ENCODE measurements at places on chromosomes 12 and 14.

DNA sequence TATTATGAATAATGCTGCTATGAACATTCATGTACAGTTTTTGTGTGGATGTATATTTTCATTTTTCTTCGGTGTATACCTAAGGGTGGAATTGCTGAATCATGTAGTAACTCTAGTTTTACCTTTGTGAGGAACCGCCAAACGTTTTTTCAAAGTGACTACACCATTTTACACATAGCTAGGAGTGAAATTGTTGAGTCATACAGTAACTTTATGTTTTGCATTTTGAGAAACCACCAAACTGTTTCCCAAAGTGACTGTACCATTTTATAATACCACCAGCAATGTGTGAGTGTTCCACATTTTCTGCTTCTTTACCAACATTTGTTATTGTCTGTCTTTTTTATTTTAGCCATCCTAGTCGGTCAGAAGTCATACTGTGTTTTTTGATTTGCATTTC, 3.1 kb upstream of the TPH2 start:
- no peak for DNase-seq

DNA sequence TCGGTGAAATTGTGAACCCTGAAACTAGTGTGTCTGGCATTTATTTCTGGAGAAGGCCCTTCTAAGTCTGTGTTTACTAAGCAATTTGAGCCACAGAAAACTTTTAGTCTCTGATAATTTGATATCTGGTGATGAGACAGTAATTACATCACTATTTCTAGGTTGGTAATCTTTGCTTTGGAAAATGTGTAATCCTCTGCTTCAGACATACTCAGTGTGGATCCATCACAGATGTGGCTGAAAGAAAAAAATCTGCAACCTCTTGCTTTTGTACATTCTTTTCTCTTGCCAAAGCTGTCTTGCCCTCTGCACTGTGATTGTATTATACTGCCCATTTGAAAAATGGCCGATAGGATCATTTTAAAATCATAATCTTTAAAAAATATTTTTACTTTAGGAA, 78.1 kb downstream of the PELI2 start:
- DNase-seq = peak; percentile 25

DNA sequence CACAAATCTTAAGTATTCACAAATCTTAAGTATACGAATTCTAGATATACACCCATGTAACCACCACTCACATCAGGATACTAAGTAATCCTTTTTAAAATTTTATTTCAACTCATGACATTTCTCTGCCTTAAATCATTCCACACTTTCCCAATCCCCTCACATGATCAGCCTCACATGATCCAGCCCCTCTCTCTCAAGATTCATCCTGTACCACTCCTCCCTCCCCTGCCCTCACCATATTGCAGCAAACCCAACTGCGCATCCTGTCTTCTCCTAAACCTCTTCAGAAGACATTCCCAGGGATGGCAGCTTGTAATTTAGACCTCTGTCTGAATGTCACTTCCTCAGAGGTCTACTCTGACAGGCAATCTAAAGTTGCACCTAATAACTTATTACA, 1.7 kb upstream of the EIF4B start:
- DNase-seq = no peak

- DNase-seq = no peak
Measured at GRCh38 chr12:49098035-49098451, 3.4 kb upstream of the DHH start.

DNA sequence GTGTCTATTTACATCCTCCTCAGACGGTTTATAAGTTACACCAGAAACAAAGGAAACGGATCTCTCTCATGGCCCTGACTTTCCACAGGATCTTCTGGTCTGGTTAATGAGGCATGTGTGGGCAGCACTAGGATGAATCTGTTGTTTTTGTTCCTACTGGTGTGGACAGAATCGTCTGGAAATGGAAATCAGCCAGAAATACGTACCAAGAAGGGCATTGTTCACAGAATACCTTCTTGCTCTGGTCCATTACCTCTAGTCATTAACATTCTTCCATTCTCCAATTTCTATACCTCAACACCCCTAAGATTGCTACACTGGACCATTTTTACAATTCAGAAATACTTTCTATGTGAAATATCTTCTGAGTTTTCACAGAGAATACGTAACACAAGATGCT, 86.0 kb downstream of the TPH2 start:
- no peak for DNase-seq

DNA sequence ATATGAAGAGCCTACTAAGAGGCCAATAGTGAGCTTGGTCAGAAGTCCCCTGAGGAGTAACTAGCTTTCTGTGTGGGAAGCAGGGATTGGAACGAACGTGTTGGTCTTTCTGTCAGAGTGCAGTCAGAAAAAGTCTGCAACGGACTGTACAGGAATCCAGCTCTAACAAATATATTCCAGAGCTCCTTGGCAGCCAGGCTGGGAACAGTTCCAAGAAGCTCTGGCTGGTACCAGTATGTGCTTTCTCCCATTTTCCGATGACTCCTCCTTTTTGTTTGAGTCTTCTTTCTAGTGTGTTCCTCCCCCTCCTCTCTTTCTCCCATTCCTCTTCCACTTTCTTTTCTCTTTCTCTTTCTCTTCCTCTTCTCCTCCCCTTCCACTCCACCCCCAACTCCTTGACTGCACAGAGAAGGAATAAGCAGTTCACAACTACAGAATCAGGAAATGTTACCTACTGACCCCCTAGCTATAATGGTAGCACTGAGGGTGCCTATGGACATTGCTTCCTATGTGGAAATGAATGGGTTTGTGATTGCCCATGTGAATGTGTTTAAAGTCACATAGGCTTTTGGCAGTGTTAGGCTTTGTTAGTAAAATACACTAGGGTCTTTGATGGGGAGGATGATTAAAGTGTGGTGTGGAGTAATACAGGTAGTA, 59.9 kb downstream of the TTLL5 start:
- DNase-seq = peak; percentile 27

DNA sequence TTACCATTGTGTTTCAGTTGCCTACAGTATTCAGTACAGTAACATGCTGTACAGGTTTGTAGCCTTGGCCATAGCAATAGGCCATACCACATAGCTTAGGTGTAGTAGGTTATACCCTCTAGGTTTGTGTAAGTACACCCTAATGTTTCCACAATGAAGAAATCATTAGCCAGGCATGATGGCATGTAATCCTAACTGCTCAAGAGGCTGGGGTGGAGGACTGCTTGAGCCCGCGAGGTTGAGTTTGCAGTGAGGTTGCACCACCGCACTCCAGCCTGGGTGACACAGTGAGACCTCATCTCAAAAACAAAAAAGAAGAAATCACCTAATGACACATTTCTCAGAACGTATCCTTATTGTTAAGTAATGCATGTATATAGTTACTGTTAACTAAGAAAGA, 63.2 kb upstream of the KTN1 start:
- DNase-seq = no peak

DNA sequence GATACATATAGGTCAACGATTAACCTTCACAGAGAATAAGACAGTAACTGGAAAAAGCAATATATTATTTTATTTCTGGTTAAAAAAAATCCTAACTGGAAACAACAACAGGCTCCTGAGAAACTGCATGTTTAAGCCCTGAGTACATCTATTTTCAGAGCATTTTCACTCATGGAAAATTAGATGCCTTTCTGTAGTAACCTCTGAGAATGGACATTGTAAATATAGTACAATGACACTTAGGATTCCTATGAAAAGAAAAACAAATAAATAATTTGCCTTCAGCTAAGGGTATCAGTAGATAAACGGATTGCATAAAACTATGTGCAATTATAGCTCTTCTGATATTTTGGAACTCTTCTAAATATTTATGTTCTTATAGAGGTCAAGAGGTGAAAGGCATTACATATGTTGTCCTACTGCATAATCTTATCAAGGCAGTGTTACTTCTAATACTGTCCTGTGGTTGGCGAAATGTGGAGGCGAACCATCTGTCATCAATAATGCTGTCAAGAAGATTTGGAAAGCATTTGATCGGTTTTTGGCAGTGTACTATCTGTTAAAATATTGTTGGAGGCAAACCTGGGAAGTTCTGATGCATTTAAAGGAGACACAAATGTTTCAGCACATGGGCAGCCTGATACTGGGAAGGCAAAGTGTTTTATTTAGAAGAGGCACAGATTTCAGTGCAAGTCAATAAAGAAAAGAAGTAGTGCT, 381.8 kb downstream of the BTG1 start:
- DNase-seq = no peak

DNA sequence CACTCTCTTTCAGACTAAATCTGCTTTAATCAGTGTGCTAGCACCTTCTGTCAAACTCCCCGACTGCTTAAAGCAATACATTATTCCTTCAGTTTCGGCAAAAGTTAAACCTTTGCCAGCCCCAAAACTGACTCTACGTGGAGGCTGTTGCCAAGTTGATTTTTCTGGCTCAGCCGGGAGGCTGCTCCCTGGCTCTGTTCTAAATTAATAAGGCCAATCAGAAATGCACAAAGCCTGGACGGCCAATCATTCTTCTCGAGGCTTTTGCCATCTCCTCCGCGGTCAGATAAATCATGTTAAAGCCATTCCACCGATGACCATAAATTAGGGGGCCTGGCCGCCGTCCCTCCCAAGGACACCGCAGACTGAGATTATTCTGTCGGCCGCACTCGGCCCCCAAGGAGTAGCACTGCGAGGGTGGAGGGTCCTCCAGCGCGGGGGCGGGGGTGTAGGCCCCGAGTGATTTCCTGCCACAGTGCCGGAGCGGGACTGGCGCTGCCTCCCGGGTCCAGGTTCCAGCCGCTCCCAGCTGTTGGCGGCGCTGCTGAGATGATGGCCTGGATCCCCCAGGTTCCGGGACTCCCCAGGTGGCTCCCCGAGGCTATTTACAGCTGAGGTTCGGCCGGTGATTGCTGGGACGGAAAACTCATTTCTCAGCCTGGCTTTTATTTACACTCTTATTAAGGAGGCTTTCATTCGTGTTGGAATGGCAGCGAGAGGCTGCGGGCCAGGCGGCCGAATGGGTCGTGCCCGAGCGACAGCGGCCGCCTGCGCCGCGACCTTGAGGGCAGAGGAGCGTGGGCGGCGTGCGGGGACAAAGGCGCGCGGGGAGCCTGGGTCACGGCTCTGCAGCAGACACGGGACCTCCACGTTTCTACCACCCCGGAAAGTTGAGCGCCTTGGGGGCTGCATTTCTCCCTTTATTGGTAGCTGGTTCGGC, 165.1 kb downstream of the MON2 start:
- DNase-seq = peak; percentile 53

DNA sequence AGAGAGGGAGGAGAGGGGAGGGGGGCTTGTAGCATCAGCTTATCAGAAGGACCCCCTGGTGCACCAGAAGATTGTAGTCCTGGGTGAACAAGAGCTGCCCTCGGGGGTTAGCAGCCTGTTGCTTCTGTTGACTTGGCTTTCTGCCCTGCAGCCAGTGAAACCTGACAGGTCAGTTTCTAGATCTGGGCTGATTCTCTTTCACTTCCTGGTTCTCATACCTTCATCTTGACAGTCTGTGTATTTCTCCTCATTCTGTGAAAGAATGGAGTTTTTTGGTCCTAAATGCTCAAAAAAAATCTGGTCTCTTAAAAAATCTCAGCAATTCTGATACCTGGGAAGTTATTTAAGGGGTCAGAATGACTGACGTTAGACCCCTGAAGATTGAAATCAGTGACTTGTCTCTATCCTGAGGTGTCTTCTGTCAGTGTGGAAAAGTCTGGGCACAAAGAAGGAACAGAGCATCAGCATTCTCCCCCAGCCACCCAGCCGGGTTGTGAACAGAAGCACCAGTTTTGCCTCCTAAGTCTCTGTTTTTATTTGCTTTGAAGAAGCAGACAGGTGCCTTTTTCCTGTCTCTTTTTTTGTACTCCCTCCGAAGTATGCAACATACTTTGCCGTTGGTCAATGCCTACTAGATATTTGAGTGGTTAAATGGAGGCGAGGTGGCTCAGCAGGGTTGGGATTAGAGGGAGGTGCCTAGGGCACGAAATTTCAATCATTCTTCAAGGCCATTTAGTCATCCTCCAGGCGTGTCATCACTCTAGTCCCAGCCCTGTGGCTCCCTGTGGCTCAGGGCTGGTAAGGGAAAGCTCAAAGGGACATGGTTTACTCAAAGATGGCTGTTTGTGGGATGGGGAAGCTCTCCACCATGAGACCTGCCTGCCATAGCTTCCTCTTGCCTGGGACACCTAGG, 24.0 kb downstream of the TTC9 start:
- DNase-seq = no peak

- DNase-seq = no peak
Measured at GRCh38 chr12:117501076-117501869, 139.8 kb upstream of the NOS1 start.

DNA sequence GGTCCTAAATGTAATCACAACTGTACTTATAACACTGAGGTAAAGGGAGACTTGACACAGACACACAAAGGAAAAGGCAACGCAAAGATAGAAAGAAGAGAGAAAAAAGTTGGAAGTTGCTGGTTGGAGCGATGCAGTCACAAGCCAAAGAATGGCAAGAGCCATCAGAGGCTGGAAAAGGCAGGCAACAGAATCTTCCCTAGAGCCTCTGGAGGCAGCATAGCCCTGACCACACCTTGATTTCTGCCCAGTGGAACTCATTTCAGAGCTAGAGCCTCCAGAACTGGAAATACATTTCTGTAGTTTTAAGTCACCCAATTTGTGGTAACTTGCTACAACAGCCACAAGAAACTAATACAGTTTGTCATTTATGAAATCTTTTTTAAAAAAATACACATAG, 89.2 kb downstream of the PUS7L start:
- no peak for DNase-seq

DNA sequence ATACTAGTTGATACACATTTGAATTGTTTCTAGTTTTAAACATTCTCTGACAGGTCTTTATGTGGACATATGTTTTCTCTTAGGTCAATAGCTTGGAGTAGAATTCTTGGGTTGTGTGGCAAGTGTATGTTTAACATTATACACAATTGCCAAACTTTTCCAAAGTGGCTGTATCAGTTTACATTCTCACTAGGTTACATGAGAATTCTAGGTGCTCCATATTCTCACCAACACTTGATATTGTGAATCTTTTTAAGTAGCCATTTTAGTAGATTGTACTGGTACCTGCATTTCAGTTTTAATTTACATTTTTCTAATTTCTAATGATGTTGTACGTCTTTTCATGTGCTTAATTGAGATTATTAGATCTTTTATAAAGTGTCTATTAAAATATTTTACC, 28.6 kb downstream of the CCDC91 start:
- DNase-seq = no peak

GRCh38 chr12:125402874-125403789, 337.9 kb downstream of the AACS start:
- DNase-seq = no peak

All from skeletal muscle cell (primary cell).